ENCODE measurements at places on chromosomes 2 and 18.
A peak's percentile ranks its signal among the peaks of the same experiment; 100 is the strongest.

GRCh38 chr2:197391220-197391717 is 43.6 kb downstream of the SF3B1 start:
- no peak for DNase-seq

DNA sequence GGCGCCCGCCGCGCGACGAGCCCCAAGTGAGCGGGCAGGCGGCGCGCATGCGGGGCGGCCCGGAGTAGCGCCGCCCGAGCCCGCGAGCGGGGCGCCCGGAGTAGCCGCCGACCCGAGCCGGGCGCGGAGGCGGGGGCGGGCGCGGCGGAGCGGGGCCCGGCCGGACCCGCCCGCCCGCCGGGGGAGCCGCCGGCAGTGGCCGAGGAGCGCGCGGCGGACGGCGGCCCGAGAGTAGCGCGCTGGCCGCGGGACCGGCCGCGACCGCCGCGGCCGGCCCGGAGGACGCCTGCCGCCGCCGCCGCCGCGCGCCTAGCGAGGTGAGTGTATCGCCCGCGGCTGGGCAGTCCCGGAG is at the start of gene GALNT1:
GALNT1 (plus strand) TSS at position 195 of the 352 bp plus-strand sequence. CDS start 72,923 bp downstream, outside the sequence.
- DNase-seq: no peak

DNA sequence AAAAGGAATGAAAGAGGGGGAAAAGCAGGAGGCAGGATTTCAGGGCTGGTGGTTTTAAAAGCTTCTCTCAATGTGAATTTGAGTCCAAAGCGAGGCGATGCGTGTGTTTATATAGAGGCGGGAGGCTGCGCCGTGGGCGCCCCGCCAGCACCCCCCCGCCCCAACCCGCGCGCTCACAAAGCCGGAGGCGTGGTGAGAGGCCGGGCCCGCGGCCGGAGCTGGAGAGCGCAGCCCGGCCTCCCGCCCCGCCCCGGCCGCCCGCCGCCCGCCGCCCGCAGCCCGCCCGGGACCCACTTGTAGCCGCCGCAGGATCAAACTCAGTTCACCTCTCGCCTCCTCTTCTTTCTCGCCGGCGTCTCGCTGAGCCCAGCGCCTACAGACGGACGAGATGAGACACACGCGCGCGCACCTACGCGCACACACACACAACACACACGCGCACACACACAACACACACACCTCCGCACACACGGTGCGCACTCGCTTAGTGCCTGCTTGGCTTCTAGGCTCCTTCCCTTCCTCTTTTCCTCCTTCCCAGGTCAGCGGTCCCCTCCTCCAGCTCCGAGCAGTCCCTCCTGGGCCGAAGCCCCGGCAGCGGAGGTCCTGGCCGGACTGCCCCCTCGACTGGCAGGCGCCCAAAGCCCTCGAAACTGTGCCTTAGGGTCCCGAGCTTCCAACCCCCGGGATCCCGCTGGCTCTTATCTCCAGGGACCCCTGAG is 1.3 kb upstream of the CYP26B1 start:
- peak; percentile 74 for DNase-seq

DNA sequence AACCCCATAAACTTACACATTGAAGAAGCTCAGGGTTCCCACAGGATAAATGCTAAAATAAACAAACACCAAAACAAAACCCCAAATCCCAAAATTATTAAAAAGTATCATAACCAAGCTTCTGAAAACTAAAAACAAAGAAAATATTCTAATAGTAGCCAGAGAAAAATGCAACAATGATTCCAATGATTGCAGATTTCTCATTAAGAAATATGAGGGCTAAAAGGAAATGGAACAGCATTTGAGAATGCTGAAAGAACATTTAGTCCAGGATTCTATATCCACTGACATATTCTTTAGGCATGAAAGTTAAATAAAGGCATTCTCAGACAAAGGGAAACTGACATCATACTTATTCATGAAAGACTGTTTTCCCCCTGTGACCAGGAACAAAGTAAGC is 212.4 kb downstream of the SLC4A10 start:
- no peak for DNase-seq

DNA sequence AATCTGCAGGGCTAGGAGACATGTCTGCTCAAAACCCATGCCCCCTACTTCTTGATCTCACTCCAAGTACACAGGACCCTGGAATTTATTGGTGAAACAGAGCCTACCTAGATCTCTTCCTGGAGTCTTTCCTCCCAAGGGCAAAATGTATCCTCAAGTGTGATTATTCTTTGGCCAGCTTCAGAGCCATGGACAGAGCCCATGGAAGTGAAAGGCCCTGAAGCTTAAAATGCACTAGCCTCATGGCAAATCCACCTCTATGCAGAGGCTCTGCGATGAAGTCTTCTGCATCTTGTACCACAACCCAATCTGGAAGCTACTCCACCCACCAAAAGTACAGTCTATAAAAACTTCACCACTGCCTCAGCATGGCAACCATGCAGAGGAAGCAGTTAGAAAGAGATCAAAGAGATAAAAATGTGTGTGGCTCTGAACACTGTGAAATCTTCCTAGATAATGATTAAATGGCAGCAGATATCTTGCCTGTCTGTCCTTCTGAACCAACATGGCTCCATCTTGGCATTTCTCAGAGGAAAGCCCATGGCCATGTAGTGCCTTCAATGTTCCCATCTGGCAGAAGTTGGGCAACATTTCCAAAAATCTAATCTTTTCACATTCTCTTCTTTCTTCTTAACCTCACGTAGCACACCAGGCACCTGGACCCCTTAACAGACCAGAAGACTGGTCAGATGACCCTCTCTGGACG is 142.9 kb upstream of the KLF7 start:
- no peak for DNase-seq

- peak; percentile 65 for DNase-seq
Measured at GRCh38 chr2:239193925-239194677, 206.7 kb downstream of the HDAC4 start.

DNA sequence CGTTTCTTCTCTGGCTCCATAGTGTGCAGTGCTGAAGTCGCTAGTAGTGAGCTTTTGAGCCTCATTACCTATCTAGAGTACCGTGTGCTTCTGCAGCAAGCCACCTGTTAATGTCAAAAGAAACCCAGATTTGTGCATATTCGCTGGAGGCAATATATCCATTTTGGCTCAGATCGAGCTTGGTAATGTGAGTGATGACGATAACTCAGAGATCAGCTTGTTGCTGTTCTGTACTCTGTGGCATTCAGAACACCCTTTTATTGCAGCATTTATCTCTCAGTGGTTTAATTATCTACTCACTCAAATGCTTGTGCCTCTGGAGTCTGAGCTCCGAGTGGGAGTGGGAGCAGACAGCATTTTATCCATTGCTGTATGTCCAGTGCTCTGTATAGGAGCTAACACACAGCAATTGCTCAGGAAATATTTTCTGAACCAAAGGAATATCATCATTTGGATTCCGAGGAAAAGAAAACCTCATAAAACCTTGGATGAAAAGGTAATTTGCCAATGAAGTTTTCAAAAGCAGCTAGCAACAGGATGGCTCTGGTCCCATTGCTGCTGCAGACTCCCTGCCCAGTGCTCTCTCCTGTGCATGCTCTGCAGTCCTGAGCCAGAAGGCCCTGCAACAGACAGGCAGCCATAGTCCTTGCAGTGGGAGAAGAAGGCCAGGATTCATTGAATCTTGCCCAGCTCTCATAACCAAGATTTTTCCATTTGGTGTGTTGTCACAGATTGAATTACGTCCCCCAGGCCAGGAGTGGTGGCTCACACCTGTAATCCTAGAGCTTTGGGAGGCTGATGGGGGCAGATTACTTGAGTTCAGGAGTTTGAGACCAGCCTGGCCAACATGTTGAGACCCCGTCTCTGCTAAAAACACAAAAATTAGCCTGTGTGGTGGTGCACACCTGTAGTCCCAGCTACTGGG is 183.8 kb downstream of the MYCN start:
- DNase-seq: no peak

DNA sequence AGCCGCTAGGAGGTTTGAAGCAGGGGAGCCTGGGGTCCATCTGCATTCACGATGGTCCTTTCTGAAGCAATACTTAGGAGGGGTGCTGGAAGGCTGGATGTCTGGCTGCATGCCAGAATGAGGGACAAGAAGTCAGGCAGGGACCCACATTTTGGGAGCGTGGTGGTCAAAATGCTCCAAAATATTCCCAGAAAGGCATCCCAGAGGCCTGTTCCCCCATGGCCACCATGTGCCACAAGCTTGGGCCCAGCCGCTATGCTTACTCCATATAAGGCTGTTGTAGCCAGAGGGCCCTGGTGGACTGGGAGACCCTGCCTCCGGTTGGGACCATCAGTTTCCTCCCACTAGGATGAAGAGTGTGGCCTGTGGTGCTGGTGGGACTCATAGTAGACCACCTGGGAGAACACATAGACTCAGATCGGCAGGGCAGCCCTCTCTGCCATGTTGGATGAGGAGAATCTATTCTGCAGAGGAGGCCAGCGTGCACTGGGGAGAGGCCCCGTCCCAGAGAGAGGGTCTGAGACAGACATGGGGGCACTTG is 3.6 kb upstream of the PROM2 start:
- peak; percentile 66 for DNase-seq

DNA sequence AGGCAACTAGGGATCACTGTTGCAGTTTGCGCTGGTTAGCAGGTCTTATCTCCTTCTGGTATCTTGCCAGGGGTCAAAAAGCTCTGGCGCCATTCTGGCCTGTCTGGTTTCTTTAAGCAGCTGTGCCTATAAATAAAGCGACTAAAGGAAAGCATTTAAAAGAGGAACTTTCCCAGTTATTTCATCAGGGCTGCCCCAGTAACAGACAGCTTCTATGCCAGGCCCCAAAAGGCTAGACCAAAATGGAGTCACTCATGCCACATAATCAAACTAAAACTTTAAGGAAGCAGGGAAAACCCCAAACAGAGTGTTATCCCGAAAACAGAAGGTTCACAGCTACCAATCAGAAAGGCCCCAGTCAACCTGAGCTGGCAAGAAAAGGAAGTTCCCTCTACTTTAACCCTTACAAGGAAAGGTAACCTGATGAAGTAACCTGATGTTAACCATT is 41.2 kb upstream of the HNRNPA3 start:
- DNase-seq: no peak

DNA sequence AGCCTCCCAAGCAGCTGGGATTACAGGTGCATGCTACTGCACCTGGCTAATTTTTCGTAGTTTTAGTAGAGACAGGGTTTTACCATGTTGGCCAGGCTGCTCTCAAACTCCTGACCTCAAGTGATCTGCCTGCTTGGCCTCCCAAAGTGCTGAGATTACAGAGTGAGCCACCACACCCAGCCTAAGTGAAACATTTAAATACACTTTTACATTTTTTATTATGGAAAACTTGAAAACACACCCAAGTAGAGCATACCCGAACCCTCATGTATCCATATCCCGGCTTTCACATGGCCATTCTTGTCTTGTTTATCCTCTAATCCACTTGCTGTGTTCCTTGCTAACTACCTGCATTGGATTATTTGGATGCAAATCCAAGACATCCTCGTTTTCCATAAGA is 13.2 kb upstream of the AGPS start:
- DNase-seq: no peak

- DNase-seq: no peak
Measured at GRCh38 chr2:226131299-226131784, 668.3 kb downstream of the IRS1 start.

Measured in coronary artery (tissue), 2 donors.